ENCODE measurements at places on chromosomes 3 and 15. TPM values are rescaled to one million over a fixed set of nuclear protein-coding genes. Genes with fewer than 3 reads are reported as not detected.

- no peak for DNase-seq
Observed at GRCh38 chr15:52369455-52369854, 73.9 kb upstream of the MYO5C start.

DNA sequence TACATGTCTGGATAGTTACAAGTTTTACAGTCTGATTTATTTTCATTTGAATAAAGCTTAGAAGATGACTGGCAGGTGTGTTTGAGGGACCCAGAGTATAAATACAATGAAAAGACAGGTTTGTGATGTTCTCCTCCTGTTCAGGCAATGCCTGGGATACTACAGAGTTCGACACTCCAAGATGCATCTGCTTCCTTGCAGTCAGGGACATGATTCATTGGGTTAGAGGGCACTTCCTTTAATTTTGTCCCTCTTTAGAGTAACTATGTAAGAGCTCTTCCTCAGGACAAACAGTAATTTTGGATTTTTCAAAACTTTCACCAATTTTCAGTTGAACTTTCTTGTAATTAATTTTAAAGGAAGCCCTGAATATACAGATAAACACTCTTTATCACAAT lies 102.0 kb downstream of the LMLN start:
- DNase-seq = no peak

The TWF2 gene
- 53.6 TPM for total RNA-seq

DNA sequence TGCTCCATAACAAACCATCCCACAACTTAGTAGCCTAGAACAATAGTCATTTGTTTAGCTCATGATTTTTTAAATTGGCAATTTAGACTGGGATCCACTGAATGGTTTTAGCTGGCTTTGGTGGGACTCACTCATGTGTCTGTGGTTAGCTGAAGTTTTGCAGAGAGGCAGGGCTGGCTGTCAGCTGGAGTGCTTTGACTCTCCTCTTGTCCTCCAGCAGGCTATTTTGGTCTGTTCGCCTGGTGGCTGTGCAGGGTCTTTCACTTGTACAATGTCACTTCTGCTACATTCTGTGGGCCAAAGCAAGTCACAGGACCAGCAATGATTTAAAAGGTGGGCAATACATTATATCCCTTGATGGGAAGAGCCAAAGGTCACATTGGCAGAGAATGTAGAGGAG lies 1146.5 kb downstream of the ROBO2 start:
- DNase-seq = no peak

GRCh38 chr3:168168743-168169142 lies 73.0 kb upstream of the GOLIM4 start:
- DNase-seq = no peak

Measured in K562 (cell line).